Prostate gland (tissue), 2 donors: ENCODE measurements at places on chromosomes 5 and 9. TPM values are rescaled to one million over a fixed set of nuclear protein-coding genes. Genes with fewer than 3 reads are reported as not detected.

The ZFR gene
- total RNA-seq, result 73.7 TPM

DNA sequence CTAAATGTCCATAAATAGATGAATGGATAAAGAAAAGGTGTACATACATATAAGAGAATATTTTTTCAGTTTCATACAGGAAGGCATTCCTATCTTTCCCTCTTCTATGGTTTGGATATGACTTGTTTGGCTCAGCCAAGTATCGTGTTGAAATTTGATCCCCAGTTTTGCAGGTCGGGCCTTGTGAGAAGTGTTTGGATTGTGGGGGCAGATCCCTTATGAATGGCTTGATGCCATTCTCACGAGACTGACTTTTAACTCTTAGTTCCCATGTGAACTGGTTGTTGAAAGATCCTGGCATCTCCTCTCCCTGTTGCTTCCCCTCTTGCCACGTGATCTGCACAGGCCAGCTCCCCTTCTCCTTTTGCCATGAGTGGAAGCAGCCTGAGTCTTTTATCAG is 421.1 kb upstream of the FTMT start:
- no peaks in the 10 kb centered on the region for H3K27me3 ChIP-seq
- no peak for DNase-seq
- H3K36me3 ChIP-seq, result no peaks in the 10 kb centered on the region
- H3K4me1 ChIP-seq, result no peaks in the 10 kb centered on the region

DNA sequence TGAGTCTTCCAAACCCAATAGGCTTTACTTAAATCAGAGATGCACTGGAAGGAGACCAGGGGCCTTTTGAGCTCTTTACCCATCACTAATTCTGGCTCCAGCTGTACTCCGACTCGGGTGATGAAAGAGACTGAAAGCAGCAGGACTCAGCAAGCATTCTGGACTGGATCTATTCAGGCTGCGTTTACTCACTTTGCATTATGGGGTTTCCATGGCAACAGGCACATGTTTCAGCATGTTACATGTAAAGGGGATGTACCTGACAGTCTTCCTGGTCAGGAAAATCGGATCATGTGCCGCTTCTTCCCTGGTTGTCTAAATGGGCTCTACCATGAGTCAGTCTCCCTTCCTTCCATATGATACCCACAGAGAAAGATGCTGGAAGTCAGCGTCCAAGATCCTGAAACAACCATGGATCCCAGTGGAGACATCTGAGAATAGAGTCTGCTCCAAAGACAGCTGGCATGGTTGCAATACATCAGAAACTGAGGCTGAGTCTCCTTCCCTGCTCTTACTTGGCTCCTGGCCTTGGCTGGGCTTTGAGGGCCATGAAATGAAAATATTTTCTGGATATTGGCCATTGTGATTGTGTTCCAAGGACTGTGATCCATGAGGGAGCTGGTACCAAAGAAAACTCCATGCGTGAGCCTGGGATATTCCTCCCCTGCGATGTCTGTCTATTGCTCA is 102.5 kb upstream of the TNC start:
- no peaks in the 10 kb centered on the region for H3K36me3 ChIP-seq
- H3K4me1 ChIP-seq, result no peaks in the 10 kb centered on the region
- no peak overlapping the region for H3K27ac ChIP-seq

The C9orf152 gene
- 32.6 TPM for total RNA-seq

The WNT8A gene
- total RNA-seq, result 1.1 TPM

The TLR4 gene
- 9.7 TPM for total RNA-seq

DNA sequence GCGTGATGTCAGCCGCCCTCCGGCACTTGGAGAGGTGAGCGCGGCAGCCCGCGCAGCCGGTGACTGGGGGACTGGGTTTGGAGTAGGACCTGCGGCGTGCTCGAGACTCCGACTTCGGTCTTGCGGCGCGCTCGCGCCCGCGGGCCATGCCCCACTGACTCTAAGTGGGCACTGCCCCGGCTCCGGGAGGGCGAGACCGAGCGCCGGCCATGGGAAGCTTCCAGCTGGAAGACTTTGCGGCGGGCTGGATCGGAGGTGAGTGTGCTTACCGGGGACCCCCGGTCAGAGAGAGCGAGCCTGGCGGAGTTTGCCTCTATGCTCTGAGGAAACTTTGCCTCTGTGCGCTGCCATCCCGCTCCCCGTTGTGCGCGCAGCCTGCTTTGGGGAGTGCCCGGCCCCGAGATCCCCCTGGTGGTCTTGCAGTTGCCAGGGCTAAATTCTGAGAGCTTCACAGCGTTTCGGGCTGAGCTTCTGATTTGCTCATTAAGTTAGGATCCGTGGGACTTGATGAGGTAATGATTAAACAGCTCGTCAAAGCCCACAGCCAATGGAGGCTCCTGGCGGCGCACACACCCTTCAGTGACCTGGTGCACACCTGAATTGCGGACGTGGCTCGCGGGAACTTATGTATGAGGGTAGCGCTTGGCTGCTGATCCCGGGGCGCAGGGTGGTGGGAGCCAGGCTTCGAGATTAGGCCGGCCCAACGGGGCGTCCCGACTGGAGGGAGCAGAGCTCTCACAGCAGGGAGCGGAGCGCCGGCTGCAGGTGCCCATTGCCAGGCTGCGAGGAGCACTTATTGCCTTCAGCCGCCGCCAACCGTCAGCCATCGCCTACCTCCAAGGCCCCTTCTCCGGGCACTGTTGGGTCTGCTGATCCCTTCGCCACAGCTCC is at the start of gene SLC25A48:
Gene SLC25A48 (plus strand): TSS at position 25 of the 891 bp plus-strand sequence. CDS start 185 bp downstream, at position 210.
- H3K4me3 ChIP-seq, result peak within 1 kb of the TSS; percentile 33
- H3K27me3 ChIP-seq, result no peaks in the 10 kb centered on the region
- DNase-seq, result peak; percentile 43
- no peaks in the 10 kb centered on the region for H3K4me1 ChIP-seq
- no peak within 1 kb of the TSS for H3K27ac ChIP-seq

DNA sequence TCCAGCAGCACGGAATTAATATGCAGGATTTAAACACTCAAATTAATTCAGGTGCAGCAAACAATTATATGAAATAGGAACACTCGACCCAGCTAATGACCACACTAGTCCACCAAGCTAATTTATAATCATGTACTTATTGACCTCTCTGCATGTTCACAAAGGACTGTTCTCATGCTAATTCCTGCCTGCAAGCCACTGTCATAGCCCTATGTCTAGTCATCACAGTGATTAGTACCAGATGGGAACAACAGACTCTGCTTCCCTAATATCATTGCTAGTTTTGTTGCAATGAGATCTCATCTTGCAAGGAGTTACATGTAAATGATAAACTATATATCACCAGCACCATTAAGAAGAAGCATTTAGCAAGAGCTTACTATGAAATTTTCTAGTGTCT is 553.0 kb upstream of the GRAMD2B start:
- H3K4me1 ChIP-seq, result no peaks in the 10 kb centered on the region
- no peak overlapping the region for H3K4me3 ChIP-seq
- no peaks in the 10 kb centered on the region for H3K27me3 ChIP-seq
- H3K27ac ChIP-seq, result no peak overlapping the region

- DNase-seq, result no peak
- no peaks in the 10 kb centered on the region for H3K27me3 ChIP-seq
- H3K4me1 ChIP-seq, result no peaks in the 10 kb centered on the region
- no peaks in the 10 kb centered on the region for H3K36me3 ChIP-seq
- H3K27ac ChIP-seq, result no peak overlapping the region
Observed at GRCh38 chr5:143760131-143760505, 51.8 kb upstream of the HMHB1 start.
